ENCODE measurements at places on chromosomes 3 and 15. TPM values are rescaled to one million over a fixed set of nuclear protein-coding genes. Genes with fewer than 3 reads are reported as not detected.

DNA sequence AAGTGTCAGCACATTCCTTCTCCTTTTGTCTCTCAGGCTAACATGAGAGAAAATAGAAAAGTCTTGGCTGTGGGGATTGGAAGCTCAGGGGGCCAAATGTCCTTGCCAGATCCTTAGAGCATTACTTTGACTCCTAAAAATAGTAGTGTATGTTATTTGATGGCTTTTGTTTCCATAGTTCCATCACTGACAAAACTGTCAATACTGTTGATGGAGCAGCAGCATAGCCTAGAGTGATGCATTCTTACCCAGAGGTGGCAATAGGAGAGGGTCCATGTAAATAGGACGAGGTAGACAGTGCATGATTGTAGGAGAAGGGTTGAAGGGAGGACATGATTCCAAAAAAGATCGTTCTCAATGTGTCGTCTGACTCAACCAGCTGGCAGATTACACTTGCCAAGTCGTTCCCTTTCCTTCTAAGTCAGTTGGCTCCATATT is 282.7 kb upstream of the TPRG1 start:
- no peak for DNase-seq

DNA sequence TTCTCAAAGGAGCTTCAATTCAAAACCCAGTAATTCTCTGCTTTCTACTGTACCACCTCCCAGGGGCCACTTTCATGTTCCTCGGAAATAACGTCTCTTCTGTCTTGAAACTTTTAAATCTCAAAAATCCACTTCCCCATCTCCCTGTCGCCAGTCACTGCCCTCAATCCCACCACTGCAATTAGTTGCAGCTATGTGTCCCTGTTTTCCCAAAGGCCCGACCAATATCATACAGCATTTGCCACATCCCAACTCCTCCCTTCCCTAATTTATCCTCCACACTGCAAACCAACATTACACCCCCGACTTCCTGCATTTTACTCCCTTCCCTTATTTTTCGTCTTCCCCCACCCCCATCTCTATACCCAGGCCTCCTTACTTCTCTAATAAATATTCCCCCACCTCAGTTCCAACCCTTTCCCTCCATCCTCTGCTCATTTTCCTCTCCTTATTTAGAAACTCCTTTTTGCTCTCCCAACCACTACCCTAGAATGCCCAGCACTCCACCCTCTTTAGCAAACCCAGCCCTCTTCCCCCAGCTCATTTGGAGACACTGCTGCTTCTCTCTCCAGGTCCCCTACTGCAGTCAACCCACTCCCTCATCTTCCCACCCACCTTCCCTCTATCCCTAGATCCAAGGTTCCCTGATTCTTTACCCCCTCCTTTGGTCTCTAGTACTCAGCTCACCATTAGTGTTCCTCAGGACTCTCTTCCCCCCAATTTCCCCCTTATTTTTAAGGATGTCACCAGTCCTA is 1.1 kb downstream of the NPTN start:
- DNase-seq = no peak

ZNF662 gene
- total RNA-seq = 1.7 TPM

GRCh38 chr3:99108508-99108907 is 207.0 kb upstream of the DCBLD2 start:
- no peak for DNase-seq

DNA sequence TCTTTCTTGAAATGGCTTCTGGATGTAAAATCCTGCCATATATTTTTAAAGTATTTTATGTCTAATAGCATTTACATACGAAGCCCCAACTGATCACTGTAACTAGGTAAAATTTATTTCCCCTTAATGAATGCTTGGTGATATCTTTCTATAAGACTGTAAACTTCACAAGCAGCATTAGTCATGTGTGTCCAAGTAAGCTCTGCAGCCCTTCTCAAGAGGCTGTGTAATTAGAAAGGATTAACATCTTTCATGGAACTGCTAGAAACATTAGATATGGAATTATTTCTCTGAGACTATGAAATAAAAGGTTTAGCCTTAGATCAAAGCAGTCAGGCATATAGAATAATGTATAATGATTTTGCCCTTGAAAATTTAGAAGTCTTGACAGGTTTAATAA is 143.3 kb downstream of the EPHA3 start:
- DNase-seq = no peak
